ENCODE measurements at places on chromosomes 1 and 21. TPM values are rescaled to one million over a fixed set of nuclear protein-coding genes. Genes with fewer than 3 reads are reported as not detected.
A peak's percentile ranks its signal among the peaks of the same experiment; 100 is the strongest.

VN1R5 gene
- total RNA-seq, result not detected

S100A12 gene
- not detected for total RNA-seq

XKR8 gene
- total RNA-seq, result 9.7 TPM

- H3K4me3 ChIP-seq, result peak overlapping the region; percentile 92
- DNase-seq, result peak; percentile 29
- H3K4me1 ChIP-seq, result peaks cover 60% of the 10 kb centered on the region
- H3K27me3 ChIP-seq, result peaks cover 1% of the 10 kb centered on the region
Observed at GRCh38 chr1:197774466-197775281, 606 bp downstream of the DENND1B start.

ILDR2 gene
- total RNA-seq, result not detected

- peaks cover 41% of the 10 kb centered on the region for H3K4me1 ChIP-seq
- H3K27me3 ChIP-seq, result peaks cover 2% of the 10 kb centered on the region
- peak; percentile 95 for DNase-seq
Observed at GRCh38 chr1:84619383-84620102, 45.3 kb upstream of the CTBS start.

MCOLN2 gene
- 3.7 TPM for total RNA-seq

BNIPL gene
- total RNA-seq, result 0.26 TPM

GRCh38 chr21:42735944-42736343 is 82.5 kb downstream of the PDE9A start:
- H3K4me3 ChIP-seq, result no peak overlapping the region
- peaks cover 4% of the 10 kb centered on the region for H3K27me3 ChIP-seq
- no peak for DNase-seq
- H3K4me1 ChIP-seq, result no peaks in the 10 kb centered on the region

OPRD1 gene
- not detected for total RNA-seq

KIRREL1 gene
- 102 TPM for total RNA-seq

DNA sequence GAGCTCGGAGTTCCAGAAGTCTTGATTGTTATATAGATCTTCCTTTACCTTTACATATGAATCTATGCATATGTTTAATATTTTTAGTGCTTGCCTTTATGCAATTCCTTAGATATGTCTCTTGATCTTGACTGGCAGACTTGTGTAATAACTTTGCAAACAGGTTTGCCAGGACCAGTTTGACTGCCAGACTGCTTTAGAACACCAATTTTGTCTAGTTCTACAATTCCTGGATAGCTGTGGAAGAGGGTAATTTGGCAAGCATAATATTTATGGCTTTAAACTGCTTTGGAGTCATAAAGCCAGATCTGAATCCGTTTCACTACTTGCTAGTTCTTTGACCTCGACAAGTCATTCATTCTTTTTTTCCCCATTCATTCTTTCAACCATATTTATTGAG is 250.0 kb downstream of the FAF1 start:
- H3K27ac ChIP-seq, result no peak overlapping the region
- no peaks in the 10 kb centered on the region for H3K27me3 ChIP-seq
- no peak overlapping the region for H3K4me3 ChIP-seq
- DNase-seq, result no peak

GRCh38 chr1:8211883-8212579 is 105.9 kb upstream of the SLC45A1 start:
- peak; percentile 96 for DNase-seq
- peaks cover 50% of the 10 kb centered on the region for H3K4me1 ChIP-seq
- no peaks in the 10 kb centered on the region for H3K36me3 ChIP-seq
- no peaks in the 10 kb centered on the region for H3K27me3 ChIP-seq

GRCh38 chr1:17045634-17046333 is 8.0 kb downstream of the SDHB start:
- peak overlapping the region; percentile 75 for H3K27ac ChIP-seq
- H3K4me3 ChIP-seq, result peak overlapping the region; percentile 79
- no peaks in the 10 kb centered on the region for H3K27me3 ChIP-seq
- peaks cover 7% of the 10 kb centered on the region for H3K4me1 ChIP-seq
- DNase-seq, result peak; percentile 73

KRTAP19-1 gene
- total RNA-seq, result not detected

DNA sequence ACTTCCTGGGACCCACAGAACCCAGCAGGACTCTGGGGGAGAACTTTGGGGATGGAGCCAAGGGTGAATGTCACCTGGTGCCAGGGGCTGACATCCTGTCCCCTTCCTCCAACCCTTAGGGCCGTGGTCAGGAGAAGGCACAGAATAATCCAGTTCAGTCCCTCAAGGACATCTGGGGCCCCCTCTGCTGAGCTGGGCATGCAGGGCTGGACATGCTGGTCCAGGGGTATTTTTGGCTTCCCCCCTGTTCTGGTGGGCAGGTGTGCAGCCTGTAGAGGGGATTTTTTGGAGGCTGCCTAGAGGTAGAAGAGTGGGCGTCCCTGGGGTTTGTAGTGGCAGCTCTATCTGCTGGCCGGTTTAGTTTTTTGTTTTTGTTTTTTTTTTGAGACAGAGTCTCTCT is 3.4 kb upstream of the CROCC start:
- no peak for DNase-seq
- H3K36me3 ChIP-seq, result no peaks in the 10 kb centered on the region
- H3K27me3 ChIP-seq, result peaks cover 4% of the 10 kb centered on the region
- no peak overlapping the region for H3K4me3 ChIP-seq
- no peak overlapping the region for H3K27ac ChIP-seq
- peaks cover 28% of the 10 kb centered on the region for H3K4me1 ChIP-seq

- peak within 1 kb of the TSS; percentile 92 for H3K4me3 ChIP-seq
- DNase-seq, result peak; percentile 89
- H3K27me3 ChIP-seq, result peaks cover 1% of the 10 kb centered on the region
- H3K27ac ChIP-seq, result peak within 1 kb of the TSS; percentile 87
- H3K36me3 ChIP-seq, result peaks cover 8% of the 10 kb centered on the region
- peaks cover 14% of the 10 kb centered on the region for H3K4me1 ChIP-seq
Observed at GRCh38 chr1:16440470-16441281, at the start of gene NECAP2. Gene NECAP2 (plus strand): TSS chr1:16440724. CDS start chr1:16440762, 38 bp downstream.

TRAPPC10 gene
- total RNA-seq, result 25.3 TPM

DNA sequence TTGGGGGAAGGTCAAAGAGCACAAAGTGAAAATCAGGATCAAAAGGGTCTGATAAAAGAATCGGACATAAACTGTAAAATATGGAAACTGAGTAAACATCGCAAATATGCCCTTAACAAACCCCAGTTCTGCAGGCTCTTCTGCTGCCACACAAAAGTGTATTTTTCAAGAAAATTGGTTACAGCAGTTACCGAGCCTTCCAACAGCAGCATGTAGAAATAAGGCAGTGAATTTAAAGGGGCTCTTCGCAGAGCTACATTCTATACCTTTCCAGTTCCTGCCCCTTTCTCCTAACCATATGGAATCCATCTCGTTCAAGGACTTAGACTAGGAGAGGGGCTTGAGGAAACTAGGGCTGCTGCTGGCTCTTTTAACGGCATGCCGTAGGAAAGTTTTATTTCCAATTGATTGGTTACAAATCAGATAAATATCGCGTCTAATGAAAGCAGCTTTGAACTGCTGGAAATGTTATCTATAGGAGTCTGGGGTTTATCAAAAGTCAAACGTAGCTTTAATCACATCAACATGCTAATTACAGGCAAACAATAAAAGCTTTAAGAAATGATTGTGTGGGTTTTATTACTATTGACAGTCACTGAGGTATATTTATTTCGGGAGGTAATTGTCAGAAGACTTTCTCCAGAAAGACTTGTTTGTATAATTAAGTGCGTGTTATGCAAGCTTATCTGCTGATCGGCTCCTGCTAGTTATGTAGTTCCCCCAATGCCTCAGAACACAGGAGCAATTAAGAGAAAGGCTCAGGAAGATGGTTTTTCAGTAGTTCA is 59.1 kb downstream of the GORAB start:
- H3K36me3 ChIP-seq, result 0 out of 2 replicates have a peak, but pooled peaks cover 4% of the 10 kb centered on the region
- H3K4me3 ChIP-seq, result no peak overlapping the region
- H3K27me3 ChIP-seq, result peaks cover 2% of the 10 kb centered on the region
- H3K4me1 ChIP-seq, result peaks cover 58% of the 10 kb centered on the region

DNA sequence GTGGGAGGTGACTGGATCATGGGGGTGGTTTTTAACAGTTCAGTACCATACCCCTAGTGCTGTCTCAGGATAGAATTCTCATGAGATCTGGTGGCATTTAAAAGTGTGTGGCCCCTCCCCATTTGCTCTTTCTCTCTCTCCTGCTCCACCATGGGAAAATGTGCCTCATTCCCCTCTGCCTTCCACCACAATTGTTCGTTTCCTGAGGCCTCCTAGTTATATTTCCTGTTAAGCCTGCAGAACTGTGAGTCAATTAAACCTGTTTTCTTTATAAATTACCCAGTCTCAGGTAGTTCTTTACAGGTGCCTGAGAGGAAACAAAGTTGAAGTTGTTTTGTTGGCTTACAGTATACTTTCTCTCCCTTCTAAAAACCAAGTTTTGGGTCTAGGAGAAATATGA is 23.1 kb upstream of the SLC22A15 start:
- DNase-seq, result no peak
- no peak overlapping the region for H3K27ac ChIP-seq
- H3K36me3 ChIP-seq, result no peaks in the 10 kb centered on the region
- H3K27me3 ChIP-seq, result peaks cover 19% of the 10 kb centered on the region
- H3K4me3 ChIP-seq, result no peak overlapping the region

RNU1-2 gene
- 1,564 TPM for total RNA-seq

GRCh38 chr1:79716447-79716846 is 709.9 kb upstream of the ADGRL4 start:
- H3K36me3 ChIP-seq, result no peaks in the 10 kb centered on the region
- no peak overlapping the region for H3K27ac ChIP-seq
- DNase-seq, result peak; percentile 41
- H3K4me1 ChIP-seq, result peaks cover 5% of the 10 kb centered on the region
- H3K4me3 ChIP-seq, result no peak overlapping the region

- peaks cover 30% of the 10 kb centered on the region for H3K4me1 ChIP-seq
- H3K27me3 ChIP-seq, result no peaks in the 10 kb centered on the region
- H3K27ac ChIP-seq, result peak overlapping the region; percentile 65
- H3K4me3 ChIP-seq, result peak overlapping the region; percentile 9
Observed at GRCh38 chr1:20847611-20848080, 60.5 kb upstream of the HP1BP3 start.

- DNase-seq, result no peak
- H3K36me3 ChIP-seq, result peaks cover 7% of the 10 kb centered on the region
- H3K4me1 ChIP-seq, result peaks cover 11% of the 10 kb centered on the region
Observed at GRCh38 chr1:199948587-199949280, 78.8 kb upstream of the NR5A2 start.

DNA sequence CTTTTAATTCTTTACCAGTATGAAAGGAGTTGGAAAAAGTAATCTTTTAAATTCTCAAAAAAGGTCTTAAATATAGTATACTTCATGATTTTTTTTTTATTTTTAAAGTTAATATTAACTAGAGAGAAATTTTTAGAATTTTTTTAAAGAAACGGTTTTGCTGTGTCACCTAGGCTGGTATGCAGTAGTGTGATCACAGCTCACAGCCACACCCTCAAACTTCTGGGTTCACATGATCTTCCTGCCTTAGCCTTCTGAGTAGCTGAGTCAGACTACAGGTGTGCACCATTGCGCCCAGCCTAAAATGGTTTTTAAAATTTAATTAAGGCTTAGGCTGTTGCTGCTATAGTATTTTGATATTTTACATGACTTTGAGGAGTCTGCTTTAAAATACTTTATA is 52.4 kb downstream of the TLCD4 start:
- peaks cover 2% of the 10 kb centered on the region for H3K27me3 ChIP-seq
- peaks cover 25% of the 10 kb centered on the region for H3K4me1 ChIP-seq
- no peak overlapping the region for H3K27ac ChIP-seq
- no peak overlapping the region for H3K4me3 ChIP-seq

DNA sequence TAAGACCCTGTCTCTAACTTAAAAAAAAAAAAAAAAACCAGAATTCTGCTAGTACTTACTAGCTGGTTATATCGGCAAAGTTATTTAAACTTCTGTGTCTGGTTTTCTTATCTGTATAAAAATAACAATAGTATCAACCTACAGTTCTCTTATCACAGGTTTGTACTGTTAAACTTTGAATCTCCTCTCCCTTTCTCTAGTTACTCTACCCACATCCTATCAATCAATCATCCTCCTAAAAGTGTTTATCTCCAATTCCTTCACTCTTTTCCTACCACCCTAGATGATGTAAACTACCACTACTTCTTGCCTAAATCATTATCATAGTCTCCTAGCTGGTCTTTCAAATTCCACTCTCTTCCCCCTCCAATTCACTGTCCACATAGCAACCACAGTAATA is 27.6 kb downstream of the USP33 start:
- H3K4me1 ChIP-seq, result no peaks in the 10 kb centered on the region
- no peak overlapping the region for H3K27ac ChIP-seq
- H3K27me3 ChIP-seq, result no peaks in the 10 kb centered on the region
- H3K36me3 ChIP-seq, result peaks cover 15% of the 10 kb centered on the region

ZYG11A gene
- total RNA-seq, result 0.24 TPM

DNA sequence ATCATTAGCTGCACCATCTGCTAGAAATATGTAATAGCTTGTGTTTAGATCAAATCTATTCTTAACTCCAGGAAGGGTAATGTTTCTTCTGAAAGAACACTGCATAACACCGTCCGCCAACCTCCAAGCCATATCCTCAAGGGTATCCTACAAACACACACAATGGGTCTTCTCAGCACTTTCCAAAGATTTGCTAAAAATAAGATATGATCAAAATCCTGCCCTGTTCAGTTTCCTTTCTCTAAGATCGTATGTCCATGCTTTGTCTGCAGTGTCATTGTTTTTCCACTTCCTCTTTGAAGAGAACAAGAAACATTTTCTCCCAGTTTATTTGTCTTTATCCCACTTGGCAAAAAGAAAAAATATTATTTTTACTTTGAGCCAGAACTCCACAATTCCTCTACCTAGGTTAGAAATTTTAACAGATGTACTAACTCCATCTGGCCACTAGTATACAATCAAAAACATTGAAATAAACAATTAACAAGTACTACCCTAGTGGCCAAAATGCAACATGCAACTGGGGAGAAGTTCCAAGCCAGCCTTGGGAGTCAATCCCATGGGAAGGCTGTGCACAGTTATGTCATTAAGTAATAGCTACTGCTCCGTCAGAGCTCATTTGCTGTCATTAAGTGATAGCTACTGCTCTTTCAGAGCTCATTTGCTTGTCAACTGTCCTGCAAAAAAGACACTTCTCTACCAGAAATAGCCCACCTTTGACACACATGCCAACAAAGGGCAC is 37.8 kb downstream of the FRRS1 start:
- no peaks in the 10 kb centered on the region for H3K36me3 ChIP-seq
- DNase-seq, result peak; percentile 32
- H3K27ac ChIP-seq, result no peak overlapping the region
- H3K27me3 ChIP-seq, result peaks cover 3% of the 10 kb centered on the region
- no peak overlapping the region for H3K4me3 ChIP-seq

DNA sequence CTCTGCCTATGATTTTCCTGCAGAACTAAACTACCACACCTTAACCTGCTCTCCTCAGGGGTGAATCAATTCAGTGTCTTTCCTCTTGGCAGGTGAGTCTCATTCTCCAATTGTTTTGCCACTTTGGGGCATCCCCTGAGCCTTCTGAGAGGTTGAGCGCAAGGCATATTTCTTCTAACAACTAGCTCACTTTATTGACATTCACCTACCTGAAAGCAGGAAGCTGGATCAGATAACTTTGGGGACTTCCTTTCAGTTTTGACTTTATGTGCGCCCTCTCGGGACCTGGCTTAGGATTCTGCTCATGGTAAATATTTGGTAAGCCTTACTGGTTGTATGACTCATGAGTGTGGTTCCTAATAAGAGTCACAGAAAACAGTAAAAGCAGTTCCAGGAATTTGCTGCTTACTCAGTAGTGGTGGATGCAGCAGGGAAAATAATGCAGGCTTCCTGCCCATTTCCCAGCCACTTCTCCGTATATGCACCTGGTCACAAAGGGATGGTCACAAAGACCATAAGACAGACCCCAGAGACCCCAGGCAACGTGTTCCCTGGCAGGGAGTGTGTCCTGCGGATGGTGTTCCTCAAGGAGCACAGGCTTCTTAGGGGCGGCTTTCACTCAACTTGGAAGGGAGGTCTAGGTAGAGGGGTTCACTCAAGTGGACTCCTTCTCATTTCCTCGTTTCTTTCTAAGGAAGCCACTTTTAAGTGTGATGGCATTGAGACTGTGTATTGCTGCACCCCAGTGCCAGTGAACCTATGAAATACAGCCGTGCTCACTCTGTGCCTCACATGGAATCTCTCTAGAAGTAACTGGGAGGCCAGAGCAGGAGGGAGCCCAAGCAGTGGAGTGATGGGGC is 22.0 kb upstream of the BATF3 start:
- peaks cover 18% of the 10 kb centered on the region for H3K4me1 ChIP-seq
- peaks cover 7% of the 10 kb centered on the region for H3K36me3 ChIP-seq
- H3K4me3 ChIP-seq, result peak overlapping the region; percentile 53
- H3K27ac ChIP-seq, result no peak overlapping the region
